GOT3 (cell line): ENCODE measurements at places on chromosomes 3 and 15.
A peak's percentile ranks its signal among the peaks of the same experiment; 100 is the strongest.

DNA sequence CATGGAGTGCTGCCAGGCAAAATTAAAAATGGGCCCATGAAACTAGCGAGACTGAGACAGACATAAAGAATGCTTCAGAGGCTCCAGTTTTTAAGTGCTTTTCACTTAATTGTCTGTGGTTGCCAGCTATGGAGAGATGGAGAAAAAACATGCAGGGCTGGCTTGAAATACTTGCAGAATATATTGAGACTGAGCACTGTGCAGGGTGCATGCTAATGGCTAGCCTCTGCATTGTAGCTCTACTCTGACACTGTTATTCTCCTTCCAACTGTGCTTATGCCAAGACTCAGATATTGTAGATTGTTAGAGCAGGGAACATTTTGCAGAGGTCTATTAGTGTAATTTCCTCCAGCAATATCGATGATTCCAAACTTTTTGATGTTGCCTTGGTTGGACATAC is 735.0 kb downstream of the PDCD6IP start:
- DNase-seq, result no peak

DNA sequence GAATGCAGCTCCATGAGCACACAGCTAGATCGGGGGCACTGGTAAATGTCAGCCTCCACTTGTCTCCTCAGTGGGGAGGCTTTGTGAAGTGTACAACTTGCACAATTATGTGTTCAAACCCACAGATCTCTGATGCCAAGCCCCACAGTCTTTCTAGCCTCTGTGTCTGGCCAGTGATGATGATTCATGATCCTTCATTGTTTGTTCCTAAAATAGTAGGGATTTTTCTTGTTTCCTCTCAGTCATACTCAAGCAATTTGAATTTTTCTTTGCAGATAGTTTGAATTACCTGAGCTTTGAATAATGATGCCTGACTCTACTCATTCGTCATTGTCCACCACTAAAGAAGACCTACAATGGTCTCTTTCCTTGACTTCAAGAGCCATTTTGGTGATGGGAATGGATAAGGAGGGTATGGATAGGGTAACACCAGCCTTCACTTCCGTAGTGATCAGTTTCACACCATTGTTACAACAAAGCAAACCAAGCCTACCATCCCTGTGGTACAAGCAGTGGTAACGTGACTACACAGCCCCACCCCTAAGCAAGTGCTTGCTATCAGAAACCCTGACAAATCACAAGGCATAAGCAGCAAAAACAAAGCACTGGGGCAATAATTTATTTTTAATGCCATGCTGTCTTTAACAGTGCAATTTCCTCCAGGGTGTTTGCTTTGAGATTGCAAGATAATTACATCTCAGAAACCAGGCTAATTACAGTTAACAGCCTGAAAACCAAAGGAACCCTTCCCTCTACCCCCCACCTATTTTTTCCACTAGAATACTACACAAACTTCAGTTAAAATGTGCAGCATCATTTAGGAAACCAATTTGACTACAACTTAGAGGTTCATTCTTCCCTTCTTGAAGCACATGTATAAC is 114.1 kb upstream of the PPP2R3A start:
- no peak for DNase-seq

- DNase-seq, result no peak
Measured at GRCh38 chr15:93146196-93146595, 57.2 kb upstream of the RGMA start.

DNA sequence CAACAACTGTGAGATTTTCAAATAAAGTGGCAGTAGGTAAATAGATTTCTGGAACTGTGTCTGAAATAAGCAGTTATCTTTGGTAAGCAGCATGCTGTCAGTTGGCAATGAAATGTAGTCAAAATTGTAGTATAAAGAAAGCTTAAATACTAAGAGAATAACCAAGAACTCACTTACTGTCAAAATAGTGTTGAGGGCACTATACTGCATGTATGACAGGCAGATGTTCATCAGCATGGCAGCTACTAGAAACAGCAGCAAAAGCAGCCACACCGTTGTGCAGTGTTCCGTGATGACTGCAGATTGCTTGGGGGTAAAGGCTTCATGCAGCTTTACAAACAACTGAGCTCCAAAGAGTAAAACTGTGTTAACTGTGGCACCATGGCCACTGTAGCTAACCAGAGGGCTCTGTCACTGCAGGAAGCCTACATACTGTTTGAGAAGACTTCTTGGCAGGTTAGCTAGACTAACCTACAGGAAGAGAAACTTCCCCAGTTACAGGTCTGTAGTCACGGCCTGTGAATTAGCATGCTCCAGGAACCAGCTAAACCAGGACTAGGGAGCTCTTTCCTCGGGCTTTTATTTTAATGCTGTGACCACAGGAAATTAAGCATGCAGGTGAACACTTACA is 459.7 kb downstream of the TBL1XR1 start:
- no peak for DNase-seq

GRCh38 chr3:11568503-11569155 is 75.1 kb downstream of the VGLL4 start:
- peak; percentile 67 for DNase-seq

DNA sequence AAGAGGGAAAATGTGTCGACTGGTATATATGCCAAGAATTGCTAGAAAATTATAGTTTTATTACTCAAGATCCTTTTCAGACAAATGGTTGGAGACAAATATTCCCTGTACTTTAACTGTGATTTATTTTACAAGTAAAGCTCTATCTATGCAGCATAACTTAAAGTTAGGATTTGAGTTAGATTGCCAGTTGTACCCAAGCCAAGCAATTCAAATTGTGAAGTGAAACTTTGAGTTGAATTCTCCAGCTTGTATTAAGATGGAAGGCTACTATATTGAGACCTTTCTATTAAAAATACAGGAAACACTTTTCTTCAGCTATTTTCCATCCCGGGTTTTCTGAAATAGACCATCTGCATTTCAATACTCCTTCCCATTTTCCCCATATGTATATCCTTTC is 333.1 kb upstream of the RBMS3 start:
- no peak for DNase-seq

- DNase-seq, result no peak
Measured at GRCh38 chr3:29763115-29763514, 482.2 kb downstream of the RBMS3 start.

GRCh38 chr15:80326270-80326669 is 74.3 kb upstream of the CTXND1 start:
- DNase-seq, result no peak

- no peak for DNase-seq
Measured at GRCh38 chr3:60979461-60980341, 271.6 kb downstream of the FHIT start.

GRCh38 chr15:70741107-70741531 is 22.2 kb downstream of the UACA start:
- DNase-seq, result no peak

DNA sequence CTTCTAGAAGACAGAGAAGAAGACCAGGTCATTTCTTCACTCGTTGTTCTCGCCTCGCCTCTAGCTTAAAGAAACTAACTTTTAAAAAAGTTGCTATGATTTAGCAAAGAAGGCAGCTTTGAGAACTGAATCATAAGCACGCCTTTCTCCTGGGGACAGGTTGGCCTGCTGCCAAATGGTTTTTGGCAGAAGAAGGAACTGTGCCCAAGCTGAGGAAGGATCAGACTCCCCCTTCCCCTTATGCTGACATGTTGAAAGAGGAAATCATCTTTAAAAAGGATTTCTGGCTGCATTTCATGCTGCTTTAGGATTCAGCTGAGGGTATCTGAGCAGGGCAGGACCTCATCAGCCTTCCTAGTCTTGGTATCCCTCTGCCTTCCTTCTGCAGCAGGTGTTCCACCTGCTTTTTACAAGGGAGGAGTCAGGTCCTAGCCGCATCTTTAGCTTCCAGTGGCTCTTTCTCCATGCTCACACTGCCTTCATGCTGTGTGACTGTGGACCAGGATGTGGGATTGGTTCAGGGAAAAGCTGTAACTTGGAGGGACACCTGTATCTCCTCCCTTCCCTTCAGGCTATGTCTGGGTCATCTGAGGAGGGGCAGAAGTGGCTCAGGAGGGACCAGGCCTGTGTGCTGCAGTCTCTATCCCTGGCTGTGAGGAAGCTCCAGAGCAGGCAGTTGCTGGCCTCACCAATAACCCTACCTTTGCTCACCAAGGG is 34.1 kb upstream of the HACD2 start:
- DNase-seq, result no peak

GRCh38 chr15:90557186-90558084 is 27.7 kb downstream of the CRTC3 start:
- no peak for DNase-seq

DNA sequence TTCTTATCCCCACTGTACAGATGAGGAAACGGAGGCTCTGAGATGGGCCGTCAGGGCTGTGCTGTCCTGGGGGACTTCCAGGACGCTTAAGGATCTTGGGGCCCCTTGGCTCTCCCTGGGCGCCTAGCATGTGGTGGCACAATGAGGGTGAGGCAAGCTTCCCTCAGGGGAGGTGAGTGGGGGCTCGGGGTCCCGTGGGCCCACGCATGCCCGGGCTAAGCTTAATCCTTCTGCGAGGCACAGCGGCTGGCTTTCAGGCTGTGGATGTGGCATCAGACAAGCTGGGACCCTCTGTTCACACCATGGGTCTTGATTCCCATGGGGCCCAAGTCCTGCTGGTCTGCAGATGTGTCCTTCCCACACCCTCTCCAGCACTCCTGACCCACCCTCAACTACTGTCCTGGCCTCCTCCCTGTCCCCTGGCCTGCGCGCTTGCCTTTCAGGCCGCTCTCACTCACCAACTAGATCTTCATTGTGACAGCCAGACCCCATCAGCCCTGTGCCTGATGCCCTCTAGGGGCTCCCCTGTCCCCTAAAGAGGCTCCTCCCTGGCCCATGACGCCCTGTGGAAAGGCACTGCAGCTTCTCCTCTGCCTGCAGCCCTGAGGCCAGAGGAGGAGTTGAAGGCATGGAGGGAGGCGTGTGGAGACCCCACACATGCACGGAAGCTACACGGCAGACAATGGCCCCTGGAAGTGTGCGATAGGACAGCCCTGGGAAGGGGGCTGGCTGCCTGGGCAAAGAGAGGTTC is 11.3 kb downstream of the DUSP7 start:
- no peak for DNase-seq

- DNase-seq, result no peak
Measured at GRCh38 chr15:75138016-75138999, 63.4 kb upstream of the C15orf39 start.

GRCh38 chr15:77173487-77173886 is 102.6 kb upstream of the TSPAN3 start:
- DNase-seq, result no peak

GRCh38 chr3:186421946-186422345 is 59.9 kb upstream of the DGKG start:
- DNase-seq, result no peak

- no peak for DNase-seq
Measured at GRCh38 chr3:33898901-33899300, 100.5 kb downstream of the PDCD6IP start.

DNA sequence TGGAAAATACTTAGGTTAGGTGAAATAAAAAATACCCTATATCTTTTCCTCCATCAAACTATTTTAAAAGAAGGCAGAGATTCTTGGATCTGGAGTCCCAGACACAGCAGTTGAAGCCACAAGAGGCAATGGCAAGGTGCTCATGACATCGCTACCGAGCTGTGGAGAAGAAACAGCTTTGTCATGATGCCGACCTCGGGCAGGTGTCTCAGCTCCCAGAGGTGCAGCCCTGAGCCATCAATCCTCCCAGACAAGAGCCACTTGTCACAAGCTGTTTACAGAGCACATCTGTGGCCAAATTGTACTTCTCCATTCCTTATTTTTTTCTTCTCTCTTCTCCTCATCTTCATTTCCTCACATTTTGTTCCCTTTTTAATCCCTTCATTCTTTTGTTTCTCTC is 50.8 kb downstream of the GPR176 start:
- DNase-seq, result no peak

- no peak for DNase-seq
Measured at GRCh38 chr3:124282751-124283651, 291.1 kb upstream of the ROPN1 start.

- DNase-seq, result no peak
Measured at GRCh38 chr3:45529697-45530096, 64.9 kb upstream of the LIMD1 start.

DNA sequence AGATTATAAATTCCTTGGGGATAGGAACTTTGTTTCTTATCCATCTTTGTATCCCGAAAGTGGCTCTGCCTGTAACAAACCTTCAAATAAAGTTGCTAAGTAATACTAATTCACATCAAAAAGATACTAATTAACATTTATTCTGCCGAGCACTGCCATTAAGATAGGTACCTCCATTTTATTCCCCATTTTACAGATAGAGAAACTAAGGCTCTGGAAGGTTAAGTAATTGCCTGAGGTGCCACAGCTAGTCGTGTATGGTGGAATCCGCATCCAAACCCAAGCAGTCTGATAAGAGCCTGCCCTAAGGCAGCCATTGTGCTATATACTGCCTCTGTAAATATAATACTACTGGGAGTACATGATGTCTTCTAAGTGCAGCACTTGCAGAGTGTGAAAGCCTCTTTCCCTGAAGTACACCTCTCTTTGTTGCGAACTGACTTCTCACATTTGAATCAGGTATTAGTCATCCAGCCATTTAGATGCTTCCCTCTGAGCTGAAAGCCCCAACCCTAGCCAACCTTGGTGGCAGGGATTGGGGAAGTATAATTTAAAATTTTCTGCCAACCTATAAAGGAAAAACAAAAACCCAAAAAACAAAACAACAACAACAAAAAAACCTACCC is 78.5 kb upstream of the CHD2 start:
- no peak for DNase-seq

DNA sequence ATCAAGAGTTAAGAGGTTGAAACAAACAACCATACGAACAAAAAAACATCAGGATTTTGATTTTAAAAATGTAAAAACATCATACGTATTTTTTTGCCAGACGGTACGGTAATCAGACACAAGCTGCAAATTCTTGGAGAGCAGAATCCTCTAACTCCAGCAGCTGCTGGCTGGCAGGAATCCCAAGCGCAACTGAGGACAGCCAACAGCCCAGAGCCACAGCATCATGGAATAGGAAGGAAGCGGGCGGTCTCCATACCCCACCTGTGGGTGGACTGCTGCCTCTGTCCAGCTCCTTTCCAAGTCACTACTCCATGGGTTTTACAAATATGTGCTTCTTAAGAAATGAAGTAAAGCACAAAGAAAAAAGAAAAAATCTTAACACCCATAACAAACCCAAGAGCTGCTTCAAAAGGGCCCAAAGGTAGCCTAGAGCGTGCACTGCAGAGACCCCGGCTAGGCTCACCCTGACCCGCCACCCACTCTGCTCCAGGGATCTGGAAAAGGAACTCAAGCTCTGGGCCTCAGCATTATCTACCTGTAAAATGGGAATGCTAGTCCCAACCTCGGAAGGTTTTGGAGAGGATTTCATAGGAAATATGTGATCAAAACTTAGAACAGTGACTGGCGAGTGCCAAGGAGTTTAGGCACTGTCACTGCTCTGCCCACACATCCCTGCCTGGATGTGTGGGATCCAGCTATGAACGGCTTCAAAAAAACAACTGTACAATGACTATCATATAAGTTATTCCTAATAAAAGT is 33.4 kb downstream of the ZXDC start:
- DNase-seq, result no peak

- DNase-seq, result peak; percentile 84
Measured at GRCh38 chr3:196317687-196318467, at the start of gene DYNLT2B. DYNLT2B (minus strand) TSS chr3:196318240; CDS start chr3:196318152, 88 bp downstream.
